ENCODE measurements at places on chromosomes 4 and X.
A peak's percentile ranks its signal among the peaks of the same experiment; 100 is the strongest.

DNA sequence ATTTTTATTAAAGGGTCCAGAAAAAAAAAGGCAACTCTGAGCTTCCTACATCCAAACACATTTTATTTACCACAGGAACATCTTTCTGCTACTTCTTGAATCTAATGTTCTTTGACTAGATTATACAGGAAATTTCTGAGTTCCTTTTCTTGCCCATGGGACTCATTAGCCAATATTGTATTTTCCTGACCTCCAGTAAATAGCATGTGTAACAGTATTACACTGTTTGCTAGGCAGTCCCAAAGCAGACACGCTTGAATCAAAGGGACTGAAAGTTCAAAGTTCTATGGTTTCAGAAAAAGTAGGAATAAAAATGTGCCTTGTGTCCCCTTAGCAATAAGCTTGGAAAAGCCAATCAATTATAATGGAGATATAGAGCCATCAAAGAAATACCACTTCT is 57.4 kb downstream of the MOSPD2 start:
- no peak for DNase-seq

DNA sequence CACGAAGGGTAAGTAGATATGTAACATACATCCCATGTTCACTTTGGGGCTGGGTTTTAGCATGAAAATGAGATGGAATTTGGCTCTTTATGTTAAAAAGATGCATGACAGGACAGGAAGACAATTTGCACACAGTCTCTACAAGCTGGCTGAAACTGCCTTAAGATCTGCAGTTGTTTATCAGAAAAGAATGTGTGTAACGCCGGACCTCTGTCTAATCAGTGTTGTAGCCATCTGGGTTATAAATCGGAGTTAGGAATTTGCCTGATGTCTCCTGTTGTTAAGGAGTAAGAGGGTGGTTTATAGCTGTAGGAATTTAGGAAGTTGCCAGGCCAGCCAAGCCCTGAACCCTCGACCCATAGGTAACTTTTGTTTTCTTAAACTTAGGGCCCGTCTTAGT is 562.9 kb upstream of the FAT1 start:
- DNase-seq = no peak

GRCh38 chrX:13093529-13094140 is 49.2 kb upstream of the FAM9C start:
- DNase-seq = no peak

DNA sequence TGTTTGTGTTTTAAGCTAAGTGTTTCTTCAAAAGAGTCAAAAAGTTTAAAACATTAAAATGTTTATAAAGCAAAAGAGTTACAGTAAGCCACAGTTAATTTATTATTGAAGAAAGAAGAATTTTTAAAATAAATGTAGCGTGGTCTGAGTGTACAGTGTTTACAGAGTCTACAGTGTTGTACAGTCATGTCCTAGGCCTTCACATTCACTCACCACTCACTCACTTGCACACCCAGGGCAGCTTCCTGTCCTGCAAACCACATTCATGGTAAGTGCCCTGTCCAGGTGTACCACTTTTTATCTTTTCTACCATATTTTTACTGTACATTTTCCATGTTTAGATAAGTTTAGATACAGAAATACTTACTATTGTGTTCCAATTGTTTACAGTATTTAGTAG is 239.7 kb upstream of the AGA start:
- no peak for DNase-seq

- DNase-seq = no peak
These were observed 188.3 kb downstream of the RAPGEF2 start for GRCh38 chr4:159291176-159291575.

DNA sequence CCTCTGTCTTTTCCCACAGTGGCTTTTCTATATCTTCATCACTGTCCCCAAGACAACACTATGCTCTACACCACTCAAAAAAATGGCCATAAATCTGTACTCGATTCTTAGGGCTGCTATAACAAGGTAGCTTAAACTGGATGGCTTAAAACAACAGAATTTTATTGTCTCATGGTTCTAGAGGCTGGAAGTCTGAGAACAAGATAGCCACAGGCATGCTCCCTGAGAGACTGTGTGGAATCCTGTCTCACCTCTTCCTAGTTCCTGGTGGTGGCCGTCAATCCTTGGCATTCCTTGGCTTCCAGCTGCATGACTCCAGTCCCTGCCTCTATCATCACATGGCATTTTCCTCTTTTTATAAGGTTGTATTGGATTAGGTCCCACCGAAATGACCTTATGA is 70.7 kb upstream of the DCLK2 start:
- DNase-seq = no peak

DNA sequence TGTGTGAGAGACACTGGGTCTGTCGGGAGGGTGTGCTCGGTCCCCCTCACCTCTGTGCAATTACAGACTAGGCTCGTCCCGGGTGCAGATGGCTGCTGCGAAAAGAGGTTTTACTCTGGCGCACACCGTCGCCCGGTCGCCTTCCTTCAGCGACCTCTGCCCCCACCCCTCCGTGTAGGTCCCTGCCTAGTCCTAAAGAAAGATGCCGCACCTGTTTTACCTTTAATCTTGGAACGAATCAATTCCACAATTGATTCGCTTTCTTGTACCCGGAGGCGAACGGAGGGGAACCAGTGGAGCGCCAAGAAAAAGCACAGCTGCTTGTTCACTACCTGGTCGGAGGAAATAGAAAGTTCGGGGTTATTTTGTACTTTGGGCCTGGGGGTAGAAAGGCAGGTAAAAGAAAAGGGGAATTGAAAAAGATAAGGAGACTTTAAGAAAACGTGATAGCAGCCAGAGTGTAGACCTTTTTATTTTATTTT is 1.2 kb downstream of the NPNT start:
- no peak for DNase-seq

- DNase-seq = no peak
These were observed 313.4 kb downstream of the LDB2 start for GRCh38 chr4:16585053-16585452.

DNA sequence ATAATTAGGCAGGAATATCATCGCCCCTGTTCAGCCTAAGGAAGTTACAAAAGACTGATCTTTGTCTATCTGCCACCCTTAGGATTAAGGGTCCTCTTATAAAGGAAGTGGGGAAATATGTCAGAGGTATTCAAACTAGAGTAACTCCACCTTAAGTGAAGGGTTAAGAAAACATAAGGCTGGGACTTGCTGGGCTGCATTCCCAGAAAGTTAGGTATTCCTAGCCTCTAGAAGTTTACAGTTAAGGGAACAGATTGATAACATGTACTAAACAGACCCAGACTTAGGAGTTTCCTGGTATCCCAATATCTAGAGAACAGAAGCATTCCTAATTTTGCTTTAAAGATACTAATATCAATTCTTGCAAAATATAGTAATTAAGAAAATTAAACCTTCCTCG is 6.0 kb downstream of the CXCL2 start:
- no peak for DNase-seq

- DNase-seq = no peak
These were observed 84.7 kb downstream of the RAP1GDS1 start for GRCh38 chr4:98345838-98346237.

DNA sequence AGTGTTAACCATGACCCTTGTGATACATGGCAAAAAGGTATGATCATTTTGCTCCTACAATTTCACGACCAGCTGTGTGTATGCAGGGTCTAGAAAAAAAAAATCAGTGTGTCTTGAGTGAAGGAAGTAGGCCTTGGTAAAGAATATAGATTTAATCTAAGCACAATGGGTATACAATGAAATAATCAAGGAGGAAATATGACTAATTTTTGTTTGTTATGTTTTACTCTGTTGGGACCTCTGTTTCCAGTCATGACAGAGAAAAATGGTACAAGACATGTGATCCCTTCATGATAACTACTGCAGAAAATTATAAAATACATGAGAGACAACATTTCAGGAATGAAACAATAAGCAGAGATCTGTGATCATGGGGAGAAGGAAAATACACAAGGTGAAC is 835.5 kb downstream of the PDHA2 start:
- no peak for DNase-seq

DNA sequence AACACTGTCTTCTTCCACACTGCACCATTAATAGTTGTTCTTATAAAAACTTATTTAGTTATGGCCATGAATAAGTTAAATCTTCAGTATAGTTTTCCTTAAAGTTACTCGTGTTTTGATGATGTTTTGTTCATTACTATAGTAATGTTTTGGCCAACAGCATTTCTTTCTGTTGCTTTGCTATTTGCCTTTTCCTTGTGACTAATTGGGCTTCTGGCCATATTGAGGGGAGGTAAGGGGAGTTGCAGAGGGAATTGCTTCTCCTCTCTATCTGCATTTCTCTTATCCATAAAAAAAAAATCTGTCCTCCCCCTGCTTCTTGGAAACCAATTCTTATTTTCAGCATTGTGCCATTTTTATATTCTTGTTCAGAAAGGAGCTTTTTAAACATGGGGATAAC is 42.7 kb upstream of the ZCCHC12 start:
- no peak for DNase-seq

DNA sequence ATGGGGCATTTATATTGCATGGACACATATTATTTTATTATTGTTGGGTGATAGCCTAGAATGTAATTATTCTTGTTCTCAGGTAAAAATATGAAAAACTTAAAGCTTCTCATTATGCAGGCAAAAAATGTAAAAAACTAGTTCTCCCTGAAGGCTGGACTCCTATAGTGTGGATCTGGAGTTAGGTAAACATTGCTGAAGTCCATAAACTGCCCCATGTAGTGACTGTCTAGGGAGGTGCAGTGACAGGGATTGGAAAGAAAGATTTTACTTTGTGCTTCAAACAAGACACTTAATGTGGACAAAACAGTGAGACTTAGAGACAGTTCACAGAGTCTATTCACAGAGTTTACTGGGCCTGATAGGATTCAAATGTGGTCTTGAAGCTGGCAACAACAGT is 17.0 kb downstream of the ADH6 start:
- no peak for DNase-seq

GRCh38 chr4:185534866-185535611 is at the start of gene PDLIM3:
TSS of gene PDLIM3 (minus strand) at chr4:185535507. CDS start at chr4:185535434, 73 bp downstream.
- DNase-seq = no peak

DNA sequence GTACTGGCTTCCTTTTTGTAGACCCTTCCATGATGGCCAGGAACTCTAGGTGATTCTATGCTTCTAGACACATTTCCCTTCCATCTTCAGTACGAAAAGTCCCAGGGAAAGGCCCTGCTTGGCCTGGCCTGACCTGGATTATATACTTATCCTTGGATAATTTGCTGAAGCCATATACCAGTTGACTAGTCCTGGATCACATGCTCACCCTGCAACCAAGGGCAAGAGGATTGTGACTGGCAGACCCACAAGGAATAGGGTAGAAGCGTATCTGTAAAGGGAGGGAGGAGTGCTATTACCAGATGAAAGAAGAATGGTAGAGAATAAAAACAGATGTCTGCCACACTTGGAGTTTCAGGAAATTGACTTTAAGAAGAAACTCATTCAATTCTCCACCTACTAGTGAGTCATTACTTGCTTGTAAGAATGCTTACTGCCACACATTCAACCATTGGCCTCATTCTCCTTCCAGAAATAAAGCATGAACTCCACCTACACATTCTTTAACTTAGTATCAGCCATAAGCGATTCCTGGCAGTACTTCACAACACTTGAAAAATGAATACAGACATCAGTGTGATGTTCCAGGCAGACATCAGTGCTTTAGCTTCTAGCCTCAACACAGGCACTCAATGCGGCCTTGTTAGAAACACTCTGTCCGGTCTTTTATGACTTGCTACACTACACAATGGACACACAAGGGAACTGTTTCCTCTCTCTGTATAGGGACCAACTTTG is 141.8 kb downstream of the CBR4 start:
- no peak for DNase-seq

DNA sequence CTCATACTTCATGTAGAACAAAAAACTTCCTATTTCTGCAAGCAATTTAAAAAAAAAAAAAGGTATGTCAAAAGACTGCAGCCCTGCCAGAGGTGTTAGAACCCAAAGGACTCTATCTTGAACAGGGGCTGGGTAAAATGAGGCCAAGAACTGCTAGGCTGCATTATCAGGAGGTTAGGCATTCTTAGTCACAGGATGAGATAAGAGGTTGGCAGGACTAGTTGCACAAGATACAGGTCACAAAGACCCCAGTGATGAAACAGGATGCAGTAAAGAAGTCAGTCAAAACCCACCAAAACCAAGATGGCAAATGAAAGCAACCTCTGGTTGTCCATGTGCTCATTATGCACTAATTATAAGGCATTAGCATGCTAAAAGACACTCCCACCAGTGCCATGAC is 104.1 kb downstream of the ANOS1 start:
- no peak for DNase-seq

- no peak for DNase-seq
These were observed 611.8 kb downstream of the SPOCK3 start for GRCh38 chr4:166622425-166622977.

- DNase-seq = no peak
These were observed 168.8 kb upstream of the ZFP42 start for GRCh38 chr4:187826725-187827124.

DNA sequence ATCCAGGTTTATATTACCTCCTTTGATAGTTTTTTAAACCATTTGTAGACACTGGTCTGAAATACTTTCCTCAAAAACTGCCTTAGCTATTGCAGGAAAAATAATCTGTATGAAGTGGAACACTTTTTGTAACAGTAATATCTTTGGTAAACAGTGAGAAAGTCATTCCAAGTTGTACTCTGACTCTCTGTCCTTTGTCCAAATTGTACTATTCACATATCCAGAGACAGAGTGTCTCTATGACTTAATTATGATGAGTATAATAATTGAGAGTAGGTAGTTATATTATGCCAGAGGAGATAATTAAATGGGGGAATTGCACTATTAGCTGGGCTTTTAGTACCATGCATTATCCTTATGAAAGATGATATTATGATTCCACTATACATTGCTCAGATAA is 112.6 kb upstream of the LCORL start:
- DNase-seq = no peak

DNA sequence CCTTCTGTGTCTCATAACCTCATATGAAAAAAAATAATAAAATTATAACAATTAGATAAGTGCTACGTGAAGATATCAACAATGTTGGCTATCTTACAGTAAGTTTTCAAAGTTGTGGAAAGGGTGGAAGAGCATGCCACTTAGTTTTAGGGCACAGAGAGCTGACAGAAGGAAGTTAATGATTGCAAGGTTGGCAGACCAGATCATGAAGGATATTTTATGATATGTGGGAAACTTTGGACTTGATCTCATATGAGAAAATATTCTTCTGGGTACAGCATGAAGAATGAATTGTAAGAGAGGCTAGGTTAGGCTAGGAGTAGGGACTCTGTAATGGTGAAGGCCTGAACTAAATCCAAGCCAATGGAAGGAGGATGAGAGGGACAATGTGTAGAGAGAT is 34.5 kb downstream of the MGAT4D start:
- DNase-seq = no peak

GRCh38 chr4:100317032-100317864 is 127.0 kb upstream of the DDIT4L start:
- no peak for DNase-seq

GRCh38 chrX:119647552-119648420 is 41.6 kb upstream of the NKRF start:
- peak; percentile 5 for DNase-seq

- no peak for DNase-seq
These were observed 174.2 kb upstream of the DMD start for GRCh38 chrX:33385546-33385945.

DNA sequence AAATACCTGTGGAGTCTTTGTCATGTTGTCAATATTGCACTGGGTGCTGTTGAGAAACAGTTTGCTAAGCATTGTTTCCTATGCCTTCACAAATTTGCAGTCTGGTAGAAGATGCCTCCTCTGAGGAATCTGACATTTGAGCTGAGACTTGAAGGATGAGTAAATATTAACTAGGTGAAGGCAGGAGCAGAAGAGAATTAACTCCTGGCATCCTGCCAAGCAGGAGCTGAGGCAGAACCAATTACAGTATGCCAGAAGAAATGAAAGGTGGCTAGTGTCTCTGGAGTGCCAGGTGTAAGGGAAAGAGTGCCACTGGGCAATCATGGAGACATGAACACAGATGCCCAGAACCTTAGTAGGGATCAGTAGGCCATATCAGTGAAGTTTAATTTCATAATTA is 1778.2 kb upstream of the PCDH10 start:
- DNase-seq = no peak

Data from activated T-cell treated with anti-CD3 and anti-CD28 coated beads for 4 hours (primary cell).